ENCODE measurements at places on chromosomes 2 and 18. TPM values are rescaled to one million over a fixed set of nuclear protein-coding genes. Genes with fewer than 3 reads are reported as not detected.

RETSAT gene
- total RNA-seq = 86.2 TPM

LOXL3 gene
- total RNA-seq = 2.5 TPM

TDRD15 gene
- total RNA-seq = not detected

DNAH6 gene
- 0.02 TPM for total RNA-seq

- DNase-seq = no peak
These were observed 102.6 kb downstream of the MYO5B start for GRCh38 chr18:50092245-50092805.

DNA sequence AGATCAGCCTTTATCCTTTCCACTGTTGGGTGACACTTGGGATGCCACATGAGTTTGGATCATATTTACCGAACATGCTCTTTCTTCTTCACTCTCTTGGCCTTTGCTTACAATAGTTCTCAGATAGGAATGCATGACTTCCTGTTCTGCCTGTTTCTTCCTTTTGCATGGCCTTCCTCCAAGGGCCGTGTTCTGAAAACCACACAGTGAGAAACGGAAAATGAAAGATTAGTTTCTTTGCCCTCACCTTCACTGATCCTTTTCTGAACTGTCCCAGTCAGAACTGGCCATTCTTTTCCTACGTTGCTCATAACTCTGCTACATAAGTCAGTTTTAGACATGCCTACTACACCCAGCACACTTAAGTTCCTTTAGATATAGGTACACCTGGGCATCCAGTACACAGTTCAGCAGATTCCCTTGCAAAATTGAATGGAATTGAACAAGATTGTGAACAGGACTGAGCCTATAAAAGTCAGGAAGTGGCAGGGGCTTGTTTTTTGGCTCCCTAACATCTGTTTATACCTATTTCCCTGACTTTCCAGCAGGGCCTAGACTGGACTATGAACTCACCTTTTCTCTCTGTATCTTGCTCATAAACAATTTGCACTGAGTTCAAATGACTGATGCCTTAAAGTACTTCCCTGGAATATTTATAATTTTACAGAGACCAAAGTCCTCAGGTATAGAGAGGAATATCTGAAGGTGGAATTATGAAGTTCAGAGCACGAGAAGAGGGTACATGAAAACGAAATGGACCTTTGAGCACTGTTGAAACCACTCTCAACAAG lies 186.4 kb upstream of the ST6GAL2 start:
- no peak for DNase-seq

DNA sequence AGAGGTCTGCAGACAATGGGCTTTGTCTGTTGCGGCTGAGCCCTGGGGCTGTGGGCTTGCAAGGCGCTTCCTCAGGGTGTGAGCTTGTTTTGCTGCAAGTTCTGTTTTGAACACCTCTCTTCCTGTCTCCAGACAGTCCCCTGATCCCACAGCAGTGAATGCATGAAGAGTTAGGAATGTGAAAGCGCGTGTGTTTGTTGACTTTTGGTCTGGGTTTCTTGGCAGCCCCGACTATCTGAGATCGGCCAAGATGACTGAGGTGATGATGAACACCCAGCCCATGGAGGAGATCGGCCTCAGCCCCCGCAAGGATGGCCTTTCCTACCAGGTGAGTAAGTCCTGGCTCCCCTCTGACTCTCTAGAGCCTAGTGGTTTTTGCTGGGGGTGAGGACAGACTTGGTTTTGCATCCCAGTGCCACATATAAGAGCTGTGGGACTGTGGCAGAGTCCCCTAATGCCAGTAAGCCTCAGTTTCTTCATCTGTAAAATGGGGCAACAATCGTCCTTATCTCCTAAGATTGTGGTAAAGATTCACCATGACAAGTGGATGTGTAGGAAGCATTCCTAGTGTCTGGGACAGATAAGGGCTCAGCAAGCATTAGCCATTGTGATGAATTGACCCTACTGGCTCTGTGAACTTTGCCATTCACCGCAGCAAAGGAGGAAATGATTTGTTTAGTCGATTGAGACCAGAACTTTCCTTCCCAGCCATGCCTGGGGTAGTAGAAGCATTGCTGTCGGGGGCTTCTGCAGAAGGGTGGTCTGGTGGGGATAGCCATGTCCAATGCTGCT lies 3.0 kb downstream of the LBH start:
- DNase-seq = peak; percentile 48

GRCh38 chr2:200747668-200748618 lies 63.8 kb upstream of the BZW1 start:
- peak; percentile 29 for DNase-seq

- no peak for DNase-seq
These were observed 12.7 kb downstream of the ABCB11 start for GRCh38 chr2:169018390-169018789.

GRCh38 chr18:22606563-22607283 lies 189.0 kb upstream of the CTAGE1 start:
- DNase-seq = no peak

DNA sequence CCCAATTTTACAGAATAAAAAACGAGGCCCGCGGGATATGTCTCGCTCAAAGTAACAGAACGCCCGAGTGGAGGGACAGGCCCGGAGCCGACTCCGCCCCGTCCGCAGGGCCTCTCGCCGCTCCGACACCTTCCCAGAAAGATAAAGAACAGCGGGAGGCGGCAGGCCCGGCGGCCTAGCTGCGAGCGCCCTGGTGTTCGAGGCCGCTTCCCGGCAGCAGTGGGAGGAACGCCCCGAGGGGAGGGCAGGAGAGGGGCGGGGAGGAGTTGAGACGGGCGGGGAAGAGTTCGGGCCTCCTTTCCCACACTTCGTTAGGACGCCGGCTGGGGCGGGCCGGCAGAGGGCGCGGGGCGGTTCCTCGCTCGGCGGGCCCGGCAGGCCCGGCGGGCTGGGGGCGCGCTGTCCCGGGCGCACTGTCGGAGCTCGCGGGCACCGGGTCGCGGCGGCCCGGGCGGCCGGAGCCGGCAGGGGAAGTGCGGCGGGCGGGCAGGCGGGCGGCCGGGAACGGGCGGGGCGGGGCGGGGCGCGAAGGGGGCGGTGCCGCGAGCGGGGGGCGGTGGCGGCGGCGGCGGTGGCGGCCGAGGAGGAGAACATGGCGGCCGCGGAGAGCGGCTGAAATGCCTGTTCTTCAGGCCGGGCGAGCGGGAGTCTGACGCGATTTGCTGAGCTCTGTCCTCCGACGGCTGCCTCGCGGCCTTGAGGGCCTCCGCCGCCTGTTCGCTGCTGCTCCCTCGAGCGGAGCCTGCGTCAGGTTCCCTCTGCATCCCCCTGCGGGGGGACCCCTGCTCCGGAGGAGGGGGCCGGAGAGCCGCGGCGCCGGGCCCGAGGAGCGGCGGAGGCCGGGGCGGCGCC lies at the start of gene NCOA1:
TSS of gene NCOA1 (plus strand) at position 565 of the 852 bp plus-strand sequence. CDS start 167,424 bp downstream, outside the sequence.
- peak; percentile 97 for DNase-seq

GRCh38 chr2:37851828-37852584 lies 73.1 kb upstream of the RMDN2 start:
- DNase-seq = no peak
